D341Med (cell line): ENCODE measurements at places on chromosomes 7 and 10.

DNA sequence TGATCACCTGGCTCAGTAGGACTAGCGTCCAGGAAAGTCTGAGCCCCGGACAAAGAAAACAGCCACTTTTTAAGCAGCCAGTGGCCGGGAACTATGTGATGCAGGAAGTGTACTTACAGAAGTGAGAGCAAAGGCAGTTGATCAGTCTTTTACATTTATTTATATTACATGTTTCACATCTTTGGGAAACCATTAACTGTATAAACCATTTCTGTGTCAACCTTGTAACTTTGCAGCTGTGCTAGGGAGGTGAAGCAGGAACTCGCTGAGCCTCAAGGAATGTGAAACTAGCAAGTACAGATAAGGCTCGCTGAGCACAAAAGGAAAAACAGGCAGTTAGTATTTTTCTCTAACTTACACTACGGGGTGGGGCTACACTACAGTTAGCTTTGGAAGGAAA, 39.9 kb upstream of the HECW1 start:
- no peak for DNase-seq

- no peak for DNase-seq
Observed at GRCh38 chr7:3559278-3559677, 258.2 kb downstream of the SDK1 start.

GRCh38 chr7:2757904-2758672, 70.1 kb downstream of the AMZ1 start:
- DNase-seq = no peak

GRCh38 chr10:110815354-110816004, 56.2 kb upstream of the PDCD4 start:
- DNase-seq = no peak

GRCh38 chr10:80170026-80170425, 35.3 kb downstream of the ANXA11 start:
- DNase-seq = no peak

GRCh38 chr10:23886355-23886754, 322.6 kb upstream of the KIAA1217 start:
- no peak for DNase-seq

GRCh38 chr7:64886956-64887545, 16.0 kb upstream of the ZNF273 start:
- peak; percentile 5 for DNase-seq

DNA sequence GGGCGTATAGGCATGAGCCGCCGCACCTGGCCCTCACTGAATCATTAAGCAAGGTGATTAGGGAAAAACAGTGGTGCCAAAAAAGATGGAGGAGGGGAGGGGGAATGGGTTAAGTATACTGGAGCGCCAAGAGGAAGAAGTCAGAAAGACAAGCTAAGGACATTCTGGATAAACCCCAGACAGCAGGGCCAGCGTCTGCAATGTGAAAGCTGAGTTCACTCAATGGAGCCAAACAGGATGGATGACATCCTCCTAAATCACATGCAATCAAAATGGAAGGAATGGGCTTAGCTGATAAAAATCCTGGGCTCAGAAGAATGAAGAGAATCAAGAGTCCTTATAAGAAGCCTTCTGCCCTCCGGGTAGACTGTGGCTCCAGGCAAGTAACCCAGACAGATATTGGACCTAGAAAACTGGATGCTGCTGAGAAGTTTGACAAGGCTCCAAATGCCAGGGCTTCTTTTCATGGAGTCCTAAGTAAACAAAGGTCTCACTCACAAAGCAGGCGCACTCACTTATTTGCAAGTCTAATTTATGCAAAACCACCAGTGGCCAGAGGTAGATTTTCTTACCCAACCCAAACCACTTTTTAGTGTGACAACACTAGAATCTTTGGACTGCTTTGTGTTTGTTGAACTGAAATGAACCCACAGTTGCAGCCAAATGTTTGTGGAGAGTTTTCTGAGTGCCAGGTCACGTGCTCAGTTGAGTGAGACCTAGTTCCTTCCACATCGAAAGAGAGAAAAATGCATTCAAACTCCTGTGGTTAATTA, 519.1 kb upstream of the AUTS2 start:
- DNase-seq = no peak
